Stimulated activated naive CD4-positive, alpha-beta T cell treated with Interleukin-2 at 50 U/mL for 16 hours (primary cell): ENCODE measurements at places on chromosomes 13 and 19.

- DNase-seq = no peak
Measured at GRCh38 chr19:51365965-51366388, at the start of gene ETFB. ETFB (minus strand) TSS chr19:51366388; CDS start chr19:51366326, 62 bp downstream.

DNA sequence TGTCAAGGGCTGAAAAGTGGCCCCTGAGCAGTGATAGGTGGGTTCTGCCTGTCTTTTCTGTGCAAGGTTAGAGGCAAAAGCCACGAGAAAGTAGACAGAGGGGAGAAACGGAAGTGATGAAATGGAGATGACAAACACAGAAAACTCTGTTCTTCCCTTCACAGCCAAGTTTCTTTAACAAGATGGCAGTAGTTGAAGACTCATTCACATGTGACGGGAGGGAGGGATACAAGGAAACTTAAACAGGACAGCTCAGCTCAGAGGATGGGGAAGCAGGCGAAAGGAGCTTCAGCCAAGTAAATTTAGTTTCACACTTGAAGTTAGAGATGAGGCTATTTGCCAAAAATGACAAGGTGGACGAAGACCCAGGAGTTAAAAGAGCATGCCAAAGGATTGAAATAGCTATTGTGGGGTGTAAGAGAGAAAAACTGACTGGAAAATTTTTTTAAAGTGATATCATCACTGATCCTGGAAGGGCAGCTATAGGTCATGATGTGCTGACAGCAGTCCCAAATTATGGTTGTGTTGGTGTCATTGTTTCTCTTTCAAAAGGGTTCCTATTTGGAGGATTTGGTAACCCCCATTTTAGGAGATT lies 347.9 kb downstream of the EFNB2 start:
- no peak for DNase-seq

GRCh38 chr13:97117388-97117910 lies 104.7 kb upstream of the MBNL2 start:
- DNase-seq = no peak

DNA sequence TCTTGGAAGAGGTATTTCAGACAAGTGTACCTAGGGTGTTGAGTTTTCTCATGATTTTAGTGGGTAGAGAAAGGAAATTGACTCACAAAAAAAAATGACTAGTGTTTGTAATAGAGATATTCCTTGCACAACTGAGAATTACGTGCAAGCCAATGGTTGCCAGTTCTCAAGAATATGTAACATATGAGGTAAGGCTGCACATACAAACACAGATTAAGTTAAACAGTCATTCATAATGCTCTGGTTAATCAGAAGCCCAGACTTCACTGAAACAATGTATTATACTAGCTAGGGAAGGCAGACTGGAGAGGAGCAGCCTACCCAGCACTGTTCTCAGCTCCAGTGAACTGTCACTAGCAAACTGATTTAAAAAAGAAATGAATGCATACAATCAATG lies 418.3 kb downstream of the DIAPH3 start:
- no peak for DNase-seq

- no peak for DNase-seq
Measured at GRCh38 chr13:75402787-75403186, 79.2 kb downstream of the TBC1D4 start.

DNA sequence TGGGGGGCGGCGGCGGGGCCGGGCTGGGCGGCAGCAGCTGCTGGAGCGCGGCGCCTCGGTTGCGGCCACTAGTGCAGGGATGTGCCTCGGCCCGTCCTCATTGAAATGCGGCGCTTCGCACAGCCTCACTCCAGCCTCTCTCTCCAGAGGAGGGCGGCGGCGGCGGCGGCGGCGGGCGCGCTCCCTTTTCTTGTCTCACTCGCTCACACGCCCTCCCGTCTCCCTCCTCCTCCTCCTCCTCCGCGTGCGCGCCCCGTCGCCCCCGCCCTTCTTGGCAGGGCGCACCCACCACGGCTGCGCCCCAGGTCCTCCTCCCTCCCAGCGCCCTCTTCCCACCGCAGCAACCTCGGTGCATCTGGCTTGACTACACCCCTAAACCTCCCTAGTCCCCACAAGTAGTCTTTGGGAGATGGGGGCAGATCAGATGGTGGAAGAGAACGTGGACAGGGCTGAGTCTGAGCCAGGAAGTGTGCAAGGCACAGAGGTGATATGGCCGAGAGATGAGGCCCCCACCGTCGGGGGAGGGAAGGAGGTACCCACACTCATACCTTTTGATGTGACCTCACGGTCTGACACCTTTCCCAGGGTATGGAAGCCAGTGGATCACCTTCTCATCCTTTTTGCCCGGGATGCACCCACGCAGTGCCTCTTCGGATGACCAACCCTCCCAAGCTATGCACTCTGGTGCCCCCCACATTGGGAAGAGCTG lies at the start of gene DCLK1:
DCLK1 (minus strand) TSS at position 161 of the 709 bp plus-strand sequence.
- DNase-seq = no peak

GRCh38 chr19:28878862-28879566 lies 333.9 kb downstream of the UQCRFS1 start:
- DNase-seq = peak; percentile 8

DNA sequence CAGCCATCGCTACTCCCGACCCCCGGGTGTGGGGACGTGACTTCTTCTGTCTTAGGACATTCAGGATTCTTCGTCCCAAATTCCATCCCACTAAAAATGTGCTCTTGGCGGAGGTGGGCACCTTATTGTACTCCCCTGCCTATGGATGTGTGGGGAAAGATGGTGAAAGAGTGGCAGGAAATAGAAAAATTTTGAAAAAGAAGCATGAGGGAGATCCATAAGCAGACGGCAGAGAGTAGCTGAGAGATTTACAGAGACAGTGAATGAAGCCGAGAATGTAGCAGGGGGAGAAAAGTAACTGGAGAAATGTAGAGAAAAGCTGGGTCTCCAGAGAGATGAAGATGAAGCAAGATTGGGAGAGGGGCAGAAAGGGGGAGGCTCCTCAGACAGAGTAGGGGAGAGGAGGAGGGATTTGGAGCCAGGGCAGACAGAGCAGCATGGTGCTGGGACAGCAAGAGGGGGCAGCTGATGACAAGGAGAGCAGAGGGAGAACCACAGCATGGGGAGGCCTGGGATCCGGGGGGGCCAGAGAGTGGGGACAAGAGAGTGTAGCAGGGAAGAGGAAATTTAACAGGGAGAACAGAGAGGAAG lies 843 bp downstream of the ZNF610 start:
- no peak for DNase-seq

DNA sequence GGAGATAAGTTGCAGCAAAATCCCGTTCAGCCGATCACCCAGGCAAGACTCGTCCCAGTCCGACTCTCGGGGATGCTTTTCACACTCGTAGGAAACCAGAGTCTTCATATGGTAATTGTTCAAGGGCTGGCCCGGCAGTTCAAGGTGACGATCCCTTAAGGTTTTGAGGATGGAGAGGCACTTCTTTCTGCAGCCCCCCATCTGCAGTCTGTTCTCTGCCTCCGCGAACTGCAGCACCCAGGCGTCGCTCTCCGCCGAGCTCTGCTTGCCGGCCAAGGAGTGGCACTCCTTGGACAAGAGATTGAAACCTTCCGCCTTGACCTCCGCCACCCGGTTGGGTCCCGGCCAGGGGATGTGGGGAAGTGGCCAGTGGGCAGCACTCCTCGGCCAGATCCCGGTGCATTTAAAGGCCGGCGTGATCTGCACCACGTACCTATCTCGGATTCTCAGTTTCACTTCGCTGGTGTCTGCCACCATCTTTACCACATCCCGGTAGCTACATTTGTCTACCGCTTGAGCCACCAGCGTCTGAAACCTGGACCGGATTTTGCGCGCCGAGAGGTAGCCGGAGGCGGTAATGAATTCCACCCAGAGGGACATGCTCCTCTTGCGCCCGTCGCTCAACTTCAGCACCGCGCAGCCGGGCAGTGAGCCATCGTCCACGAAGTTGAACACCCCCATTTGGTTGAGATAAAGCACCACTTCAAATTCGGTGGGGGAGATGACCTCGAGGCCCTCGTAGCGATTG lies 1.1 kb downstream of the MAB21L1 start:
- no peak for DNase-seq

DNA sequence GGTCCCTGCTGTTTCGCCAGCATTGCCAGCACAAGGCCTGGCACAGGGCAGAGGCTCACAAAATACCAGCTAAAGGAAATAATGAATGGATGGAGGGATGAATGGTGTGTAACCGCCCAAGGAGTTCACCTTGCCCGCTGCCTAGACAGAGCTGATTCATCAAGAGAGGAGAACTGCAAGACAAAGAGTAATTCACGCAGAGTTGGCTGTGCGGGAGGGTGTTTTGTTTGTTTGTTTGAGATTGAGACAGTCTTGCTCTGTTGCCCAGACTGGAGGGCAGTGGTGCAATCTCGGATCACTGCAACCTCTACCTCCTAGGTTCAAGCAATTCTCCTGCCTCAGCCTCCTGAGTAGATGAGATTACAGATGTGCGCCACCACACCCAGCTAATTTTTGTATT lies 3.0 kb downstream of the OPA3 start:
- DNase-seq = no peak
